ENCODE measurements at places on chromosomes 3 and 15.

GRCh38 chr3:143122089-143122430 is 2.5 kb downstream of the CHST2 start:
- DNase-seq = no peak

DNA sequence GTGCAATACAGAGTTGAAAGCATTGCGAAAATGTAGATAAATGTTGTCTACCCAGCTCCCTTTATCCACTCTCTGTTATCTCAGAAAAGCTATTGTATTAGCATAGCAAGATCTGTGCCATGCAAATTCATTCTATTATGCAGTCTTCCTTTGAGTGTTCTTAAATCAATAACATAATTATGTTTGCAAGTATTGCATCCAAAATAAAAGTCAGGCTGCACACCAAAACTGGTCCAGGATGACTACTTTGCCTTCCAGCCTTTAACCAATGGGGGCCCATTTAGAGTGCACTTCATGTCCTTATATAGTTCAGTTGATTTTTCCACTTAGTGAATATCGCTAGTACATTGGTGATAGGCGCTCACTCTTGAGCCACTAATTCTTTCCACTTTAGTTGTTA is 107.4 kb upstream of the MLF1 start:
- DNase-seq = no peak

GRCh38 chr15:44492040-44492439 is 44.9 kb upstream of the EIF3J start:
- DNase-seq = no peak

GRCh38 chr3:66494959-66495667 is 5.7 kb downstream of the LRIG1 start:
- no peak for DNase-seq

- DNase-seq = no peak
These were observed 15.0 kb downstream of the XCR1 start for GRCh38 chr3:46012246-46012645.

DNA sequence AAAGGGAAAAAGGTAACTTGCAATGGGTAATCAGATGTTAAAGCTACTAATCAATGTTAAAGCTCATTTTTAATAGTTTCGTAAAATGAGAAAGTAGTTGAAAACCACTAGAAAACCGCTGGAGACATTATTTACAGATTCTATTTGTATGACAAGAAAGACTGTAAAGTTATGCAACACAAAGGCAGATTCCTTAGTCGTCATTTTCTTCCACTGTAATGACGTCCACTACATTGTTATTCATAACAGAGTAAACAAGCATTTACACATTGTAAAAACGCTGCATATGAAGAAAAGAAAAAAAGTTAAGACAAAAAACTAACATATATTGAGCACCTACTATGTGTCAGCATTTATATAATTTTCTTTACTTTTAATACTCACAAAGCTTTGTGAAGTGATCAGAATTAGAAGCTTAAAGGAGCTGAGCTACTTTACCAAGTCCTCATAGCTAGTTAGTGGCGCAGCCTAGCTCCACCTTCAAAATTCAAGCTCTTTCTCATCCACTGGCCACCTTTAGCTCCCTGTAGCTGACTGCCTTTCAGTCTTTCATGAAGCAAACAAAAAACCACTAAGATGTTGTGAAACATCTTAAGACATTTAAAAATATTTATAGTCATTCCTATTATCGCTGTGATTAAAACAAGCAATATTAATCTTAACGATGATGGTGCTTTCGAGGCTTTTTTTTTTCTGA is 100.1 kb upstream of the CDIN1 start:
- DNase-seq = no peak

DNA sequence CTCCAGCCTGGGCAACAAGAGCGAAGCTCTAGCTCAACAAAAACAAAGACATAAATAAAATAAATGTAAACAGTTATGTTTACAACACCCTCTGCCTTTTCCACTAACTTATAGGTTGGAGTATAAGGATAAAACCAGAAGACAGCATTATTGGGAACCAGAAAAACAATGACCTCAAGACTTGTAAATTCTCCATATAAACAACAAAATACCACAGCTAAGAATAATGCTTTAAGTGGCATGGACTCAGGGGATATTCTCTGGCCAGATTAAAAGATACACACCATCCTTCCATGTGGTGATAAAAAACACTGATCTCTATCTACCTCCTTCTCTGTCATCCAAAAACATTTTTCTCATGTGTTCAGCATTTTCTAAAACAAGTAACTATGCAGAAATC is 500.6 kb downstream of the MAGI1 start:
- DNase-seq = no peak

GRCh38 chr15:100919481-100920405 is 586 bp downstream of the LRRK1 start:
- no peak for DNase-seq

- peak; percentile 55 for DNase-seq
These were observed 43.6 kb downstream of the RLBP1 start for GRCh38 chr15:89177633-89178306.

DNA sequence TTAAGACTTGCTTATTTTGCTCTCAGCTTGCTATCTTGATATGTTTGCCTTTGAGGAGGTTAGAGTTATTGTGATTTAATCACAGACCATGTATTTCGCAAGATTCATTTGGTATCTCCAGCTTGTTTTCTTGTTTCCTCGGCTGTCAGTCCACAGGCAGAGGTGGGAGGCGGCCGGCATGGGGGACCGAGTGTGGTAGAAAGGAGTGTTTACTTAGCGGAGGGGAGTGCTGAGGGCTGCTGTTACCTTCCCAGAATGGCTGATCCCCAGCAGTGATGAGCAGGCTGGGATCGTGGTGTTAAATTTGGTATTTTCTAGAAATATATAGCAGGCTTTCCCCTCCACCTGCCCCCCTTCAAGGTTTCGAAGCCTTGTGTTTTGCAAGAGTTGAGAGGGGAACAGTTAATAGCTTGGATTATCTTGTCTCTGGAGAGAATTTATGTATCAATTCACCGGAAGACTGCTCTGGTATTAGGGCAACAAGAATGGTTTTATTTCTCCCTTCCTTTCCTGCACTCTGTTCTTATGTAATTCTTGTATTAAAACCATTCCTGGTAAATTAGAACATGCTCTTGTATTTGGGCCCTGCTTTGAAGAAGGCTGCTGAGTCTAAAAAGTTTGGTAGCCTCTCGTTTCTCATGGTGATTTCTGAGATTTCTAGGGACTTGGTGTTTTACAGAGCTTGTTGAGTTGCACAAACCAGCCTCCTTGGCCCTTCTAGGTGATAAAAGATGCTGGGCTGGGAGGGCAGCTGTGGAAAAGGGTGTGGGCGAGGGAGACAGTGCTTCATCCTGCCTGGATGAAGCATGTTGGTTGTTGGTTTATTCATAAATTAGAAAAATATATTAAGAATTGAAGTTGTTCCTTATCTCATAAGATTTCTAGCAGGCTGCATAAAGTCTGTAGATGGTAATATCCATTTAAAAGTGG is 151.4 kb downstream of the IGF1R start:
- DNase-seq = no peak

- no peak for DNase-seq
These were observed 15.3 kb downstream of the TNK2 start for GRCh38 chr3:195893044-195893395.

DNA sequence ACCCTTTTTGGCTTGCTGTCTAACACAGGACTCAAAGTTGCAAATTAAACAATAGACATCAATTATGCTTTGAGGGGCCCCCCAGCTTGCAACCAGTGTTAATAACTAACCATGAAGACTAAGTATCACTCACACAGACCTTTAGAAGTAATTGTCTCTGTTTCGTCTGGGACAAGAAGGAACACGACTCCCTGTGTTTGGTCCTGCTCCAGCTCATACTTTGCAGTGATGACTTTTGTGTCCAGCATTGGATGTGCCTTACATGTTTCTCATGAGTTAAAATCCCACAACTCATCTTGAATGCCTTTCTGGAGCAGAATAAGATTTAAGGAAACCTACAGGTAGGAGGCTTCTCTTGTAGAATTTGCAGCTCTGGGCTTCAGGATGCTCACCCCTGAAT is 53.1 kb downstream of the GMNC start:
- DNase-seq = no peak

DNA sequence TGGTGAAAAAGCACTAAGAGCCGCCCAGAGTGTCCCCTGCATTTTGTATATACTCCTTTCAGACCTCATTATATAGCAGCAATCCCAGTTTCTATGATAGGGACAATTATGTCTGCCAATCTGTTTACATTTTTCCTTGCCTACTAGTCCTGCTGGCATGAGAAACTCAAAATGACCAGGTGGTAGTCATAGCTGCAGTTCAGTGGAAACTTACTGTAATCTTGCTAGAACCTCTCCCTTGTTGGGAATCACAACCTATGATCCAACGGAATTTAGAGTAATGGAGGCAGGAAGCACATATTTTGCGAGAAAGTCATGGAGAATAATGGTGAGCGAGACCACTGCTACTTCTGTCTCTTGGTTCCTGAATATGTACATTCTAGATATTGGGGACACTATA is 28.6 kb upstream of the MINAR1 start:
- DNase-seq = no peak

DNA sequence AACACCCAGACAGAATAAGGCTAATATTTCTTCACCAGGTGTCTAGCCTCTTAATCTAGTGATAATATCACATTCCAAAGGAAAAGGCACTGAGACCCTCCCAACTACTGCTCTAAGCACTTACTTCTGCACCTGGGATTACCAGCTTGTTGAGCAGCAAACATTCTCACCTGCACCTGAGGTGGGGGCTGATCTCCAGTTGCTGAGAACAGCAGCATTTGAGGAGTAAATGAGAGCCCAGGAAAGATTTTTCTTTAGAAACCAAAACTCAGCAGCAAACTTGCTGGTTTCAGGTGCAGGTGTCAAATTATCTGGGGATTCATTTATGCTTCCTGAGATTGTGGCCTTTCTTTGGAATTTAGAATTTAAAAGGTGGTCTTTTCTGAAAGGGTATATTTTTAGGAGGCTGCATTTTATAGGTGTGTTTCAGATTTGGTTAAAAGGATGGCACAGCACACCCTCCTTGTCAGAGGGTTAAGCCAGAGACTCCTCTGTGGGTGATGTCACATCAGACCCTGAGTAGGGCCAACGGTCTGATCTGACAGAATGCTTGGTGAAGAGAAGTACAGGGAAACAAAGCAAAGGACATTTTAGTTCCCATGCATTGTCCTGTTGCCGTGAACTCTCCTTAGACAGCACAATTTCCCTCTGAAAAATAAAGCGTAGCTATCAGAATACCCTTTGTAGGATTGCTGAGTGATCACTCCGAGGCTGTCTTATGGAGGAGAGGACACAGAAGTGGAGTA is 411.0 kb upstream of the ATP11B start:
- no peak for DNase-seq

GRCh38 chr3:110016235-110016815 is 679.0 kb upstream of the DPPA4 start:
- DNase-seq = no peak

- DNase-seq = peak; percentile 29
These were observed 337.8 kb downstream of the RBMS3 start for GRCh38 chr3:29618395-29619282.
